ENCODE measurements at places on chromosomes 5 and 9.

GRCh38 chr5:172959824-172960799, 888 bp downstream of the RPL26L1 start:
- peak; percentile 28 for DNase-seq

GRCh38 chr9:136225366-136225747, 20.3 kb downstream of the QSOX2 start:
- peak; percentile 43 for DNase-seq

GRCh38 chr5:122941737-122942136, 94.8 kb downstream of the PPIC start:
- DNase-seq, result no peak

DNA sequence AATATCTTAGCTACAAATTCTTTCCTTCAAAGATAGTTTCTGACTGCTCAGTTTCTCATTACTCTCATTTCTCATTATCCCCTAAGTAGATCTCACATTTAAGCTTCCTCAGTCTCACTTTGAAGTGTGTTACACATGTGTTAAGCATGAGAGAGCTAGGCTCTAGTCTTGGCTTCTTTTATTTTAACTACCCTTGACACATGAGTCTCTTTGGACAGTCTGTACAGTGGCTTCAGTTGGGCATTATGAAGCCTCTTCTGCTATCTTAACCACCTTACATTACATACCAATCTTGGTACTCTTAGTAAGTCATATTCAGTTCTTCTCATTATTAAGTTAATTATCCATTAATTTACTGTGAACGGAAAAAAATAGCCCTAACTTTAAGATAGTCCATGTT, 232.5 kb downstream of the FBXL17 start:
- DNase-seq, result no peak

DNA sequence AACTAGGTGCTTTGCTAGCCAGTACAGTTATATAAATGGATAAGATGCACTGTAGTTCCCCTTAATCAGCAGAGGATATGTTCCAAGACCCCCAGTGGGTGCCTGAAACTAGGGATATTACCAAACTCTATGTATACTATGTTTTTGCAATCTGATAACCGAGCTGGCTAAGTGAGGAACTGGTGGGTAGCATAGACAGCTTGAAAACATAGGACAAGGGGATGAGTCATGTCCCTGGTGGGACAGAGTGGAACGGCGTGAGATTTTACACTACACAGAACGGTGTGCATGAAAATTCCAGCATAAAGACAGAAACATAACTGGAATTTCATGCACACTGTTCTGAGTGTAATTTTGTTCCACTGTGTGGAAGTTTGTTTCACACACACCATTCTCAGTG, 86.9 kb downstream of the BASP1 start:
- DNase-seq, result no peak

DNA sequence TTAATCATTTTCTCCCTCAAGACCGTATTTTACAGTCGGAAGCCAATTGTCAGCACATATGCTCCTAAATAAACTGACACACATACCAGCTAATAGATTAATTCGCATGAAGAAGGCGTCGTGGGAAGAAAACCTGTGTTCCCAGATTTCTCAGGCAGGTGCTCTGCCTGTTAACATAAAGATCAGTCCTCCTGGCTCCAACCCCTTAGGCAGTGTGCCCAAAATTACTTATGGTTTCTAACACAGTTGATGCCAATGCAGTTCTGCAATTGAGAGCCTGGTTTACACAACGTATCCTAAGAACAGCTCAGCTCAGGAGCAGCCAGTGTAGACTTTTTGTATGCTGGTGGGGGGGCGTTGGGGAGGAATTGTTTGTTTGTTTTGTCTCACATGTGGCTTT, 208.3 kb downstream of the ENC1 start:
- DNase-seq, result no peak

- DNase-seq, result no peak
Measured at GRCh38 chr9:108040783-108041182, 551.2 kb upstream of the KLF4 start.

DNA sequence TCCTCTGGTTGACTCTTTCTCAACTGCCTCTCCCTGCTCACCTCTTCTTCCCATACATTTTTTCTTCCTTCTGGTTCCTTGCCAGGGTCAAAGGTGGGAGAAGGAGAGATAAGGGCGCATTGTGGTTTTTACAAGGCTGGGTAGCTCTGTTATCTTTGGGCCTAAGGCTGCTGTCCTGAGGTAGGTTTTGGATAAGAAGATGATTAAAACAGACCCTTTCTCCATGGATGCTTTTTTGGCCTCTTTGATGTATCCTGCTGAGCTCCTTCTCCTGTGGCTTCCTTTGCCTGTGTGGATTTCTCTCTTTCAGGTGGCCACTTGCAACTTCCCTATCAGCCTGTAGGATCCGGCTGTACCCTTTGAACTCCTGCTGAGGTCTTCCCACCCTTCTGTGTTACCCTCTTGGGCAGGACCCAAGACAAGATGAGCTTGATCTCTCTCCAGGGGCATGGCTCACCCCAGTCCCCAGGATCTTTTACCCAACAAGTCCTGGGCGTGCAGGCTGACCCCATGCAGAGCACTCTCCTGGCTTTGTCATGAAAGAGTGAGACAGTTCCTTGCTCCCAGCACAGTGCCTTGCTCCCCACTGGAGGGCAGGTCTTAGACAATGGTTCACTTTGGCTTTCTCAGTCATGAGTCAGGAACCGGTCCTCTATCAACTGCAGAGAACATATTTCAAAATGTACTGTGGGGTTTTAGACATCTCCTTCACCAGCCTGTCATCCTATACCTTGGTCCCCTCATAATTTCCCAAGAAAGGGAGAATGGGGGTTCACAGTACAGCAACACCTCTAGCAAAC, 197.9 kb downstream of the TLE4 start:
- no peak for DNase-seq

DNA sequence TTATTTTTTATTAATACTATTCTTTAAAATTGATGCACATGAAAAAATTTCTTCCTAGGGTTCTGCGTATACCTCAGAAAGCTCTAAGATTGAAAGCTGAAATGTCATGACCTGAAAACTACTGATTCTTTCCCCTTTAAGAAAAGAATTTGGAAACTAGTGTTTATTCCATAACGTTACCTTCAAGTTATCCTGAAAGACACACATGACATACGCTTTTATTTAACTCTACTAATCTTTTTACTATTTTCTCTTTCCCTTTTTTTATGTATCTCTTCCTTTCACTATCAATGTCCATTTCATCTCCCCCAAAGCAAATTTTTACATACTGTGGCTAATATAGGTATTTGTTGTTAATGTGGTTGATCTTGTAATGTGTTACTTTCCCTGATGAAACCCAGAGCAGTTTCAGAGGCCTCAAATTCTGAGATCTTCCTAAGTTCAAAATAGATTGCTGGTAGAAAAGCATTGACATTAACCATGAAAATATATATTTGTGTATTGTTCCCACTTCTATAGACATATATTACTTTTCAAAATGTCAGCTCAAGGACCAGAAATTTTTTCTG, 7.4 kb downstream of the NIPBL start:
- no peak for DNase-seq

GRCh38 chr5:134554319-134555222, 29.1 kb downstream of the JADE2 start:
- DNase-seq, result peak; percentile 40

DNA sequence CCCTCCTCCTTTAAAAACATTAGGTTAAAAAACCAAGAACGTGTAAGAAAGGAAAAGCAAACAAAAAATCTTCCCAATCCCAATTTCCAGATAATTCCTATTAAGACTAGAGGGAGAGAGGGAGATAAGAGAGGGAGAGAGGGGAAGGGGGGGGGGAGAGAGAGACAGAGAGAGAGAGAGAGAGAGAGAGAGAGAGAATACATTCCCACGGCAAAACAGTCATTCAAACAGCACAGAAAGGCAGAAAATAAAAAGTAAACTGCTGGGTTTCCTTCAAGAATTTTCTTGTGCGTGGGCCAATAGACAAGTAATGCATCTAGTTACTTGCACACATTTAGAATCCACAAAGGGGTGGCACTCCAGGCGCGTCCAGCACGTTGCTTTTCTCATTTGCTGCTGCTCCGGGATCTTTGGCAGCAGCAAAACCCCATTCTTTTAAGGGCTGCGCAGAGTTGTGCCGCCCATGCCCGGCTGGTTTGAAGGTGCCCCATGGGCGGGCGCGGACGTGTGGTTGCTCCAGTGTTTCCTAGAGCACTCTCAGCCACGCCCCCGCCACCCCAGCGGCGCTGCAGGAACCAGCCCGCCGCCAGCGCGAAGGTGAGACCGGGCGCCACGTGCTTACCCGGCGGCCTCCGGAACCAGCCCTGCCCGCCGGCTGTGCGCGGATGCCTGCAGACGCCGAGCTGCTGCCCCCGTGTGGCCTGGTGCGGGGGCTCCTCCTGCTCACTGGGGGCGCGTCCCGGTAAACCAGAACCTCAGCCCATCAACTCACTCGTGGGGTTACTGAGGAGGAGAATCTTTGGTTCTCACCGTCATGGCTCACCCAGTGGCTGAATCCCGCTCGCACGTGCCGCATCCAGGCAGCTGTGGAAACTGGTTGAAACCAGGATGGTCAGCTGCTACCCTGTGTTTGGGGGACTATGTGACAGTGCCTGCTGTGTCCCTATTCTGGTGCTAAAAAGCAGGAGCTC, 44.6 kb downstream of the STC2 start:
- DNase-seq, result peak; percentile 75

DNA sequence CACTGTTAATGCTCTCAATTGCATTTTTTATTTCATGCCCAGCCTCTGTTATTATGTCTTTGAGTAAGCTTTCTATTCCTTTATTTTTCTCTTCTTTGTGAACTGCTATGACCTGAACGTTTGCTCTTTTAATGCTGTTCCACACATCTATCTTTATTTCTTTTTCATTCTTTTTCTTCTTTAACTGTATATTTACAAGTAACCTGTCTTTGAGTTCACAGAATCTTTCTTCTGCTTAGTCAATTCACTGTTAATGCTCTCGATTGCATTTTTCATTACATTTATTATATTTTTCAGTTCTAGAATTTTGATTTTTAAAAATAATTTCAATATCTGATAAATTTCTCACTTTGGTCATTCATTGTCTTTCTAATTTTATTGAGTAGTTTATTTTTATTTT, 316.3 kb upstream of the MEF2C start:
- DNase-seq, result no peak

DNA sequence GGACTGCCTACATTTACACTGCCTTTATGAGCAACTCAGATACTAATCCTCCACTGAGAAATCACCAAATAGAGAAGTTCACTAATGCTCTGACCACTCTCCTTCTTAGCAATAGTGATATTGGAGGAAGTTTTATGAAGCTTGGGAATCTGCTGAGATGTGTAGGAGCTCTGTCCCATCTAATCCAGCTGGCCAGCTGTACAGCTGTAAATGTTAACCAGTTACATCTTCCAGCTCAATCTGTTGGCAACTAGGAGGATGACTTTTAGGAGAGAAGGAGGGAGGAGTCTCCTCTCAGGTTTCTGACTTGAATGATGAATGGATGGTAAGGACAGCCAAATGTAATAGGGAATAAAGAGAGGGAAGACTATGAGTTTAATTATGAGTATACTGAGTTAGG, 36.3 kb upstream of the LRRC19 start:
- no peak for DNase-seq

GRCh38 chr9:27176971-27177370, 67.9 kb downstream of the TEK start:
- no peak for DNase-seq

DNA sequence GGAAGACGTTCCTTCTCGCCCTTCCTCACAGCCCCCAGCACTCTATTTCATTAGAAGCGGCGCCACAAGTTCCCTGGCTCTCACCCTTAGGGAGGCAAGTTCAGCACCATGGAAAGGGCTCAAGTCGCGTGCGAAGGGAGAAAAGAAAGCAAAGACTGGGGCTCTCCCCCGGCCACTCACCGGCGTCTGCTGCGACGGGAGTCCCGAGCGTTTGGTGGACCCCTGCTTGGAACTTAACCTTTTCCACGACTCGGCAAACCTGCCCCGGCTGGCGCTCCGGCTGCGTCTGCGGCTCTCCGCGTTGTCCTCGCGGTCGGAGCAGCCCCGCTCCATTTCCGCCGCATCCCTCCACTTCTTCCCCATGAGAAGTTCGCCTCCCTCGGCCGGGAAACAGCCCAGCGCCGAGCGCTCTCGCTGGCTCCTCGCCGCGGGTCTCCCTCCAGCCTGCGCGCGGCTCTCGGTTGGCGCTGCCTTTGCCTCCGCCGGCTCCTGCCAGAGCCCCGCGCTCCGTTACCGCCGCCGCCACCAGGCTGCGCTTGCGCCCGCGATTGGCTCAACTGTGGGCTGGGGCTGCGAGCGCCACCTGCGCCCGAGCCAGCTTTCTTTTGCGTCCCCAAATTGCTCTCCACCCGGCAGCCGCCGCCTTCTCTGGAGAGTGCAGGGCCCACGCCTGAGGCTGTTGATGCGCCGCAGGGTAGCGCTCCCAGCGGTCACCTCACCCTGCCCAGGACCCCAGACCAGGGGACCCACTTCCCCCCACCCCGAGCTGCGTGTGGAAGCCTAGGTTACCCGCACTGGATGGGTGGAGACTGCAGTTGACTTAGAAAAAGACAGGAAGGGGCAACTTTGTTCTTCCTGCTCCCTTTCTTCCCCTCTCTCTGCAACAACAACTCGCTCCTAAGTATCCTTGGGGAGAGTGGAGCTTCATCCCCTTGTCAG, 321.6 kb downstream of the CEMIP2 start:
- peak; percentile 43 for DNase-seq

- DNase-seq, result no peak
Measured at GRCh38 chr5:8493176-8493575, 624.2 kb downstream of the MTRR start.

GRCh38 chr9:97853844-97854695, 1.0 kb downstream of the FOXE1 start:
- peak; percentile 71 for DNase-seq

DNA sequence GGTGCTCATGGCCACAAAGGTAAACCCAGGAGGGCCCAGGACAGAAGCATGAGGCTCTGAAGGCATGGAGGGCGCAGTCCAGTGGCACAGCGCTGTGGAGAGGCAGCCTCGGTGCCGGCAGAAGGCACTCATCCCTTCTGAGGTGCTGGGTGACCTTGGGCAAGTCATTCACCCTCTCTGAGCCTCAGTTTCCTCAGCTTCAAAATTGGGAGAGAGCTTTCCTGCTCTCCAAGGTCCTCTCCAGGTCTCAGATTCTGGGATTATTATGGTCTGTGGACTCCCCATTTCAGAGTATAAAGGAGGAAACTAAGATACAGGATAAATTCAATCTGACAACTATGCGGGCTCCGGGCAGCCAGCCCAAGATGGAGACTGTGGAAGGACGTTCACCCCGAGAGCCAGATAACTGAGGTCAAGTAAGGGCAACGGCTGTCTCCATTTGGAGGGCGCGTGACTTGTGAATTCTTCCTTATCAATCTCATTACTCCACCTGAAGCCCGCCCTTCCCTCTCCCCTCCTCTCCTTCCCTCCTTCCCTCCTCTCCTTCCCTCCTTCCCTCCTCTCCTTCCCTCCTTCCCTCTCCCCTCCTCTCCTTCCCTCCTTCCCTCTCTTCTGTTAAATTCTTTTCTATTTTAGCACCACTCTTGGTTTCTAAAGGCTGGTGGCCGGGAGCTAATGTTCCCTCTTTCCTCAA, 58.1 kb downstream of the LRSAM1 start:
- no peak for DNase-seq
